ENCODE measurements at places on chromosomes 7 and 10. TPM values are rescaled to one million over a fixed set of nuclear protein-coding genes. Genes with fewer than 3 reads are reported as not detected.

ALOX5 gene
- total RNA-seq, result 9.2 TPM

DGKB gene
- not detected for total RNA-seq

TUBB8 gene
- not detected for total RNA-seq

- DNase-seq, result no peak
These were observed 34.0 kb upstream of the PDGFA start for GRCh38 chr7:553636-554111.

DNA sequence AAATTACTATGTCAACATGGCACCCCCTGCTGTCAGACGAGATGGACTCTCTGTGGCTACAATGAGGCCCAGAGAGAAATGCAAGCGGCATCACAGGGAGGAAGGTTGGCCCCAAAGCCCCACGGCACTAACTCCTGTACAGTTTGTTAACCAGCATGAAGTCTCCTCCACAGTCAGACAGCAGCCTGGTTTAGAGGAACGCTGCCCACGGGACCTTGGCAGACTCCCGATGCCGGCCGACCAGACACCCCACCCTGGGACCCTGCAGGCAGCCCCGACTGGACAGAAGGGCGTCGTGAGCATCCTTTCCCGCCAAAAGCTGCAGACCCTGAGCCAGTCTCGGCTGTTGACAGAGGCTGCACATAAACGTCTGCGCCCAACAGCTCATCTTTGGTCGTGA lies 158.8 kb downstream of the DIP2C start:
- DNase-seq, result no peak

ASB13 gene
- 38.5 TPM for total RNA-seq

- DNase-seq, result no peak
These were observed 1073.0 kb upstream of the CELF2 start for GRCh38 chr10:9944690-9945089.

GRCh38 chr7:7639421-7639820 lies 1.1 kb upstream of the UMAD1 start:
- peak; percentile 4 for DNase-seq

- no peak for DNase-seq
These were observed 87.0 kb upstream of the IGFBP3 start for GRCh38 chr7:46007990-46008643.

GRCh38 chr7:46558482-46559193 lies 637.6 kb upstream of the IGFBP3 start:
- no peak for DNase-seq

DNA sequence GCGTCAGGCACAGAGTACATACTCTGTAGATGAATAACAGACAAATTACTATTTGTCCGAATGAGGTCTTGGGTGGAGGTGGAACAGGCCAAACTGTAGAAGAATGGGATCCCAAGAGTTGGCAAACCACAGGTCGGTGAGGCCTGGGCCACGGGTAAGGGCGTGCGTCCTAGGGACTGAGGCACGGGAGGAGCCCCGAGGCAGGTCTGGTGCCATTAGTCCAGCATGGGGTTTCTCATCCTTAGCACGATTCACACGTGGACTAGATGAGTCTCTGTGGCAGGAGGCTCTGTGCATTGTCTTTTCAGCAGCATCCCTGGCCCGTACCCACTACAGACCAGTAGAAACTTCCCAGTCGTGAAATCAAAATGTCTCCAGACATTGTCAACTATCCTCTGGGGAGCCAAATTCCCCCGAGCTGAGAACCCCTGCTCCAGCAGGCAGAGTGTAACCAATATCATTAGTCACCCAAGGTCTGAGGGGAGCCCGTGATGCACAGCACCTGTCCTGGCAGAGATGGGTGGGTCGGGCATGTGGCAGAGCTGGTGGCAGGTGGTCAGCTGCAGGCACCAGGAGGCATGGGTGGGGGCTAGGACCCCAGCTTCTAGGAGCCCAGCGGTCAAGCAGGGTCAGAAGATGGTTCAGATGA lies 61.3 kb downstream of the COL13A1 start:
- DNase-seq, result no peak

DNA sequence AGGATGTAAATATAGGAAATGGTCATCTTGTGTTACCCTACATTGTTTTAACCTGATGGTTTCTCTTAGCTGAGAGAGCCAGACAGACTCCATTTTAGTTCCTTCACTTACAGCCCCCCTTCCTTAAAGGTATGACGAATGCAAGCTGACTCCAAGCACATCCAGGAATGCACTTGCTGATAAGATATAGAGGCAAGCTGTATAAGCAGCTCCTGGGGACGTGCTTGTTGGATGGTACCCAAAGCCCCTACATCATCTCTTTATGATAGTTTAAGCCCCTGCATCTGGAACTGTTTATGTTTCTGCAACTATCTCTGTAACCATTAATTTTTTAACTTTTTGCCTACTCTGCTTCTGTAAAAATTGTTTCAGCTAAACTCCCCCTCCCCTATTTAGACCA lies 41.7 kb downstream of the ZNF25 start:
- no peak for DNase-seq

GRCh38 chr7:66642186-66642585 lies 13.5 kb downstream of the KCTD7 start:
- no peak for DNase-seq

DNA sequence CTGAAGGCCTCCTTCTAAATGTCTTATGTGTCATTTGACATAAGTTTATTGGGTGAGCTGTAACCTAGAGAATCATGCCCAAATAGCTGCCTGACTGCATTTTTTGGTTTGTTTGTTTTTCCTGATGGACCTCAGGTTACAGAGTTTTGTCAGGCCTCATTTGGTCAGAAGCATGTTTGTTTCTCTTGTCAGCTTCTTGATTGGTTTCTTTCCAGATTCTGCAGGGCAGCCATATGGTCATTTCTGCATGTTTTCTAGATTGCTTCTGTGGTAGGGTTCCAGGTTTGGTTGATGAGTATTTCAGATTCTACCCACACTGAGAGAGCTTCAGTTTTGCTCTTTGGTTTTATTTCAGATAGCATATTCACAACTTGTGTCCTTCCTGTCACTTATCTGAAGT lies 28.0 kb downstream of the GLCCI1 start:
- DNase-seq, result no peak

ELN gene
- 27.5 TPM for total RNA-seq

DNA sequence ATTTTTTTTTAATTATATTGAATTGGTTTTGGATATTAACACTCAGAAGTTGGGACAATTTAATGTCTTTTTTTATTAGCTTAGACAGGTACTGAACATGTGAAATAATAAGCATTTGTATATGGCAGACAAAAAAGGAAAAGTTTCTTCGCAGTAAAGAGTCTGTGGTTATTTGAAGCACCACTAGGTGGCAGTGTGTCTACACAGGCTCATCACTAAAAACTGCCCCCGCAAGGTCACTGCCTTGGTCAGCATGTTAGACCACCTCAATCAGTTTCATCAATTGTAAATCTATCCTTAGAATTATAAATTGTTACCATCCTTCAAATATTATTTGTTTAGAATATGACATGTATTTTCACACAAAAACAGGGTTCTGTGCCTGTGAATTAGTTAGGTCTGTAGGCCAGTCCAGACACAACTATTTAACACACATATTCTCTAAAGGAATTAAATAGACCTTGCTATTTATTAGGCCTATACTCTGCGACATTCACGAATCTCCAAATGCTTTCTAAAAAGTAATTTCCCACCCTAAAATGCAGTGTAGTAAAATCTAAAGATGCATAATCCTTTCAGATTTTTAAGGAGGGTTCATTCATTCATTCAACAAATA lies 17.0 kb downstream of the PNLIPRP3 start:
- DNase-seq, result peak; percentile 46

- DNase-seq, result no peak
These were observed 58.9 kb downstream of the ALOX5 start for GRCh38 chr10:45432700-45433472.

DNA sequence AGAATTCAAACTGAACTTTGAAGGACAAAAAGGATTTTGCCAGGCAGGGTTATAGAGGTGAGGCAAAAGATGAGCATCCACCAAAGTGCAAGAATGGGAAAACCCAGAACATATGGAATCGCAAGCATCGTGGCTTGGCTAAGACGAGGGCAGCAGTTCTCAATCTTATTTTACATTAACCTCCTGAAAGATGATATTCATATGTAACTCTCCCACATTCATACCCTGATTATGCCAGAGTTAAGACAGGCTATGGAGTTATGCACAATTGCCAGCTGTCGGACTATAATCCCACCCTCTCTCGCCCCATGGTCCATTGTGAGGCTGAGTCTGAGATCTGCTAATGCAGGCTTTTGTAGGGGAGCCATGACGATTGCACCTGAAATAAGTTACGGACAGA lies 21.2 kb upstream of the ASAH2 start:
- DNase-seq, result no peak

DNA sequence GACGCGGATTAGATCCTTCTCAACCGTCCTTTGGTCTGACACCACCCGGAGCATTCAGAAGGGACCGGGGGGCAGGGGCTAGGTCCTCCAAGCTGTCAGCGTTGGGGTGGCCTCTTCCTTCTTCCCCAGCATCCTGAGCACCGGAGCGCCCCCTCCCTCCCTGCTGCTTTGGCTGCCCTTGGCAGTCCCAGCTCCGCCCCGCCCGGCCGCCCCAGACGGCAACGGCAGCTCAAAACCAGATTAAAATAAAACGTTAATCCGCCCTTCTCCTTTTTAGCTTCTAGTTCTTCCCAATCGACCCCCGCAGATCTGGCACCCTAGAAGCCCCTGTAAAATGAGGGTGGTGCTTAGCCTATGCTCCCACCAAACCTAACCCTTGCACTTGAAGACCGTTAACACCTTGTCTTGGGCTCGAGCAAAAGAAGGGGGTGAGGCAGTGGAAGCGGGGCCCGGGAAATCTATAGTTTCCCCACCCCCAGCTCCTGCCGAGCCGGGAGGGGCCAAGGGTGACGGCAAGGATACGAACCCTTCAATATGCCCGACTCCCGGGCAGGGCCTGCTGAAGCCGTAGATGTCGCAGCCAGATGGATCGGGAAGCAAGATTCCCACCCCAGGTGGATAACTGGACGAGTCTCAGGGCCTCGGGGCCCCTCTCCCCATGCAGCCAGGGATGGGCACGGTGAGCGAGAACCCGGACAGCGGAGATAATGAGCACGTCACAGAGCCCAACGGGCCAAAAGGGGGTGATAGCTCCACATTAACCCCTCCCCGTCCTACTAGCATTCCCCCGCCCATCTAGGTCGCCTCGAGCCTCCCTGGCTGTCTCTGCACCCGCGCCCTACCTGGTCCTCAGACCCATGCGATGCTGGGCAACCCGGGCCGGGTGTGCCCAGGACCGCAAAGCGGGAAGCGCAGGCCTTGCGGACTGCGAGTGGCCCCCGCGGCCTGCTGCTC lies 169.7 kb downstream of the NRF1 start:
- peak; percentile 42 for DNase-seq

CHAT gene
- not detected for total RNA-seq

ITPRID1 gene
- not detected for total RNA-seq

DNA sequence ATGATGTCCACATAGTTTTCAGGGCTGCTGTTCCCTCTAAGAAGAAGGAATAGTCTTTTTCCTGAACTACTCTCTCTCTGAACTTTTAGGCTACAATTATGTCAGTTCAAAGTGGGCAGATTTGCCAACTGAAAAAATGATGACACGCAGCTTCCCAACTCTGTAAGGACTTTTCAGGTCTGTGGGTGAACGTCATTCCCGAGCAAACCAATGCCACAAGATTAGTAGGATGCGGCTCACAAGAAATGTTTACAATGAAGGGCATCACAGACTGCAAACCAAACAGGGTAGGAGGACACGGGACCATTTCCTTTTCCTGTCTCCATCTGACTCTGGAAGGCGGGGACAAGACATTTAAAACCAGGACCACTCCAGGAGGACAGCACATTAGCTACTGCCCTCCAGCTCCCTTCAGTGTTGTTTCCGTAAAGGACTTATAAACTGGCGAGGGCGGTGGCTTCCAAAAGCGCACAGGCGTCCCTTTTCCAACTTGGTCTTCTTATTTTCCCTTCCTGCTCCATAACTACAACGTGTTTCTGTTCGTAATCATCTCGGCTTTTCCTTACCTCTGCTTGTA lies 539 bp upstream of the MKLN1 start:
- peak; percentile 18 for DNase-seq

Measured in hematopoietic multipotent progenitor cell (in vitro differentiated cells).